ENCODE measurements at places on chromosomes 4 and X.

- DNase-seq: no peak
These were observed 43.9 kb upstream of the GC start for GRCh38 chr4:71827826-71828225.

DNA sequence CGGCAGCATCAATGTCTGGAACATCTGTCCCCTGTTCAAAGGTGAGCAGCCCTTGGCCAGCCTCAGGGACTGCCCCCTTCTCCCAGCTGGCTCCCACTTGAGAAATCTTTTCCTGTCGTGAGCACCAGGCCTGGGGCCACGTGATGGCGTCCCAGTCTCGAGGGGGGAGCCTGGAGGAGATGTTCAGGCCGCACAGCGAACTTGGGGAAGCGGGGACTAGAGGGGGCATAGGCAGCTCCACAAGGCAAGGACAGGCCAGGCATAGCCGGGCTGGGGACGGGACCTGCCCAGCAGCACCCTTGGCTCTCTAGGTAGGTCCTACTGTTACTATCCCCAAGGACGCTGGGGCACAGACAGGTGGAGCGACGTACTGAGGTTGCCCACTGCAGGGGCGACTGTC is 2.7 kb downstream of the SLC6A8 start:
- no peak for DNase-seq

GRCh38 chr4:110489901-110490508 is 14.1 kb downstream of the ENPEP start:
- DNase-seq: no peak

GRCh38 chr4:17385403-17385802 is 126.5 kb downstream of the QDPR start:
- peak; percentile 68 for DNase-seq

GRCh38 chr4:56979421-56980072 is 851 bp downstream of the POLR2B start:
- no peak for DNase-seq

GRCh38 chrX:47191331-47191730 is 2.3 kb upstream of the UBA1 start:
- no peak for DNase-seq

- DNase-seq: no peak
These were observed 115.4 kb downstream of the AFAP1 start for GRCh38 chr4:7824218-7824617.

DNA sequence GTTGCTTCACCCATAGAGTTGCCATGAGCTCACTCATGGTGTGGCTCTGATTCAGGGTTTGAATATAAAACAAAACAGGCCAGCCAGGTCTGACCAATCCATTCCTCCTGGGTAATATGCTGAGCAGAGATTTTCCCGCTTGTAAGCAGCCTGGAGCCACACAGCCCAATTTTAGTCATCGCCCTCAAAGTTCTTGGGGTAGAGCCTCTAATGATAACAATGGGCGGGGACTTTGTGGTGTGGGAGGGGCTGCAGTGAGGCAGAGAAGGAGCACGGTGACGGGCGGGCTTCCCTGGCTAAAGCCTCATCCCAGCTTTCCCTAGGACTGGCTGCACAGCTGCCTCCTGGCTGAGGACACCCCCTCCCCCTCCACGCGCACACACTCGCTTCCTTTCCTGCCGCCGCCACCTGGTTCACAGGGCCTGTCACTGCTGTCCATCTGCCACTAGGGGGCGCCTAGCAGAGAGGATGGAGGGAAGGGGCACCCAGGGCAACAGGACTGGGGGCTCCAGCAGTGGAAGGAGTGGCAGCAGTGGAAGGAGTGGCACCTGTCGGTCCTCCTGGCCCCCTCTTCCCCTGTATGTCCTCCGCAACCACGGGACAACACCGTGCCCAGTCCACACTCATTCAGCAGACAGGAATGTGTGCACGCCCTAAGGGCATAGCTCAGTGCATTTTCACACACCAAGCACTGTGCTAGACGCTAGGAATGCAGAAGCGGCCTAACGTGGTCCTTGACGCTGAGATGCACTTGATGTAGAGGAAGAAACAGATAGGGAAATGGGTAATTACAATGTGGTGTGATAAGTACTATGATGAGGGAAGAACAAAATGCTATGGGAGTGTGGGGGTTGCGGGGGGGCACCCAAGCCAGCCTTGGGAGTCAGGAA is 26.8 kb downstream of the PRPS1 start:
- DNase-seq: no peak

DNA sequence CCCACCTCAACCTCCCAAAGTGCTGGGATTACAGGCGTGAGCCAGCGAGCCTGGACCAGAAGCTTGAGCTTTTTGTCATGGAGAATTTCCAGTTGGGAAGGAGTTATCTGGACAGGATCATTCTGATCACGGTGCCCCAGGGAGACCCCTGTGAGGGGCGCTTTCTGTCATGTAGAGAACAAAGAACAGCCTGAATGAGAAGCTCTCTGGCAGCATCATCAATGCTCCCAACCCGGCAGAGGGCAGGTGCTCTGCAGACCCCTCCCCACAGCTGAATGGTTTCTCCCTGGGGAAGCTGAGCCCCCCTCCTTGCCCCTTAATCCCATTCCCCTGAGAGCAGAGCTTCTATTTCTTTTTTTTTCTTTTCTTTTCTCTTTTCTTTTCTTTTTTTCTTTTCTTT is 7.3 kb upstream of the CSF2RA start:
- DNase-seq: no peak

- no peak for DNase-seq
These were observed 139.0 kb downstream of the ATP10D start for GRCh38 chr4:47624031-47624441.

DNA sequence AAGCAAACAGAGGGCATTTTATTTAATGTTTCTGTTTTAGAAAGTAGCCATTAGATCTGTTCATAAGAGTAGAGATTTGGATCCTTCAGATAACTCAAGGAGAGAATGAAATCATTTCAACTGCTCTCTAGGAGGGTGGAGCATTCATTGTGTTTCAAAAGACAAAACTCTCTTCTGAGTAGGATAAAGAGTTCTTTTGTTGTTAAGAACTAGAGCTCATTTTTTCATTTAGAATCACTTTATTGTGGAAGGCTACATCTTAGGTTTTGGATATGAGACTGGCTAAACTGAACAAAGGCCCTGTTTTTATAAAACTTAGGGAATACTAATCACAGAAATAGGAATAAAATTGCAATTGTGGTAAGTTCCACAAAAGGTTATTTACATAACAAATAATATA is 193.9 kb upstream of the PCDH10 start:
- DNase-seq: peak; percentile 94

GRCh38 chrX:41982953-41983352 is 59.6 kb upstream of the CASK start:
- no peak for DNase-seq

DNA sequence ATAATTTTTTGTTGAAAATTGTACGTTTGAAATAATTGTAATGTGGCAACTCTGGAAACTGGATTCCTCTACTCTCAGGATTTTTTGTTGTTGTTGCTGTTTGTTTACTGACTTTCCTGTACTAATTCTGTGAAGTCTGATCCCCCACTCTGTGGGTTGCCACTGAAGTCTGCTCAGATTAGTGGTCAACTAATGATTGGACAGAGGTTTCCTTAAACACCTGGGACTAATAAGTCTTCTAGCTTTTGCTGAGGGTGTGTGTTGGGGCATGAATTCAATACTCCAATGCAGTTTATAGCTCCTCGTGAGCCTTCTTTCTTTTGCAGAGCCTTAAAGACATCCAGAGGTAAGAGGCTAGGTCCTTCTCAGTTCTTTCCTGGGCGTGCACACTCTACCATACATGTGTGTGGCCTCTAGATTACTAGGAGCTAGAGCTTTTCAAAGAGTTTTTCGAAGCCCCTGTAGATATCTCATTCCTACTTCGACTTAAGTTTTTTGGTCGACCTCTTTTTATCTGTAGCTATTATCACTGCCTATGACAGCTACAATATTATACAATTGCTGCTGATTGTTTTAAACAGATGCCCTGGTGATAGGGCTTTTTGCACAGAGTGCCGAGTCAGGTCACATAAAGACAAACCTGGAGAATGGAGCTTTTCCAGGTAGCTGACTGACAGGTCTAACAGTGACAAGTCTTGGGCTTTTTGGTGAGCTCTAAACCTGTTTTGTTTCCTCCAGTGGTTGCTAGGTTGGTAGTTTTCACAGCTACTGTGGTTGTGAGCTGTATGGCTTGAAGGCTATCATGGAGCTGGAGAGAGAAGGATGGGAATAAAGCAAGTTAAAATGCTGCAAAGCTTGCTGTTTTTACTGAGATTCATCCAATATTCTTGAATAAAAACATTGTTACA is 34.0 kb downstream of the BMP2K start:
- DNase-seq: no peak

- no peak for DNase-seq
These were observed 67.0 kb upstream of the CXorf51A start for GRCh38 chrX:146881521-146881920.

GRCh38 chr4:93764639-93765246 is 63.8 kb upstream of the ATOH1 start:
- DNase-seq: peak; percentile 70

DNA sequence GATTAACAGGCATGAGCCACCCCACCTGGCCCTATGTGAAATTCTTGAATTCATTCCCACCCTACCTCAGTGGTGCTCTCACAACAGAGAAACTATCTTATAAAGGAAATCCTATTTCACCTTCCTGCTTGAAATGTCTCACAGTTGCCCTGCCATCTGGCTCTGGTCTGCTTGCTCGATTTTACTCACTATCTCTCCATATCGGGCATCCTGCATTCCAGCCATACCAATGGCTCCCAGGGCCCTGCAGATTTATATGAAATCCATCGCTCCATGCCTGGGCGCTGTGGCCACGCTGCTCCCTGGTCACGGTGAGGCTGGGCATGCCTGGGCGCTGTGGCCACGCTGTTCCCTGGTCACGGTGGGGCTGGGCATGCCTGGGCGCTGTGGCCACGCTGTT is 15.8 kb downstream of the SORBS2 start:
- no peak for DNase-seq

- peak; percentile 32 for DNase-seq
These were observed 46.5 kb upstream of the HMX1 start for GRCh38 chr4:8917868-8918783.

GRCh38 chr4:159281771-159282170 is 178.9 kb downstream of the RAPGEF2 start:
- no peak for DNase-seq

GRCh38 chr4:4754641-4755040 is 104.8 kb upstream of the MSX1 start:
- no peak for DNase-seq

DNA sequence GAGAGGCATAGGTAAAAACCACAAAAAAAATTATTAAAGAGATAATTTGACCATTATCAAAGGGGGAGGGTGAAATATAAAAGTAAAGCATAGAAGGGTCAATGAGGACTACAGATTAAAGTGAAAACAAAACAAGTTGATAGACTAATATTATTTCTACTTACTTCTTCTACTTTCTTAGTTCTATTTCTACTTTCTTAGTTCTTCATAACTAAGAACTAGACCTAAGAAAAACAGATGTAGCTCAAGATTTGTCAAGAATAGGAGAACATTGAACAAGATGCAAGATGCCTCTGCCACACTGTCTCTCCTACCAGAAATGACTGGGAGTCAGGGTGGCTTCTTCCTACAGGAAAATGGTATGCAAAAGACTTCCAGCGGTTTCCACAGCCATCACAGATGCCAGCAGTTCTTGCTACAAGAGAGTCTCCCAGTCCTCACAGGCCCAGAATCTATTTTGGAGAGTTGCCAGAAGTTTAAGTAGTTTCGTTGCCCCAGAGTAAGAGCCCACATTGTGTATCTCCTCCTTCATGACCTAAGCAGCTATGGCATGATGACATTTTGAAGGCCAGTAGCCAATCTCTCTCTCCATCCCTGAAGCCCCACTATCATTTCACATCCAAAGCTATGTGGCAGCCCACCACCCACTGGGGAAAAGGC is 42.9 kb upstream of the DDX60 start:
- DNase-seq: no peak

- DNase-seq: no peak
These were observed 261.5 kb upstream of the FTHL17 start for GRCh38 chrX:31333165-31333831.

- DNase-seq: no peak
These were observed 149.9 kb downstream of the ARSF start for GRCh38 chrX:3191201-3191600.

GRCh38 chr4:84317513-84317912 is 181.6 kb downstream of the NKX6-1 start:
- no peak for DNase-seq

DNA sequence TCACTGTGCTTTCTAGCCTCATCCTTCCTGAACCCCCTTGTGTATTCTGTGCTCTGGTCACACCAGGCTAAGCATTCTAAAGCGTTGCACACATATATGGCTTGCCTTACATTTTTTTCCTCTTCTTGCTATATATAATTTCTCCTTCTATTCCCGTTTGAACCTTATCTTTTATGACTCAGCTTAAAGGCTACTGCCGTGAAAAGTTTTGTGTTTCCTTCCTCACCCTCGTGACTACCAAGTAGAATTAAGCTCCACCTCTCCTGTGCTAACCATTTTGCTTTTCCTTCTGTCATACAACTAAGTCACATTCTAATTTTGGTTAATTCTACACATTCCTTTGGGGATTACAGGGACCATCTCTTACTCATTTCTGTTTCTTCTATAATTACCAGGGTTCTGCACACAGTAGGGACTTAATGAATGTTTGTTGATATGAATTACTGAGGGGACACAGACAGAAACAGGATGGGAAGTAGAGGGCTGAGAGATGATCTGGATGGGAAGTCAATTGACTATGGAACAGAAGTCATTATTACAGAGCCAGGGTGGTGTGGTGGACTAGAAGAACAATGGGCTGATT is 67.1 kb downstream of the DOCK11 start:
- no peak for DNase-seq

- no peak for DNase-seq
These were observed 464.3 kb downstream of the PPARGC1A start for GRCh38 chr4:23425570-23425969.

- peak; percentile 84 for DNase-seq
These were observed 646 bp upstream of the FAM3A start for GRCh38 chrX:154516656-154517100.

DNA sequence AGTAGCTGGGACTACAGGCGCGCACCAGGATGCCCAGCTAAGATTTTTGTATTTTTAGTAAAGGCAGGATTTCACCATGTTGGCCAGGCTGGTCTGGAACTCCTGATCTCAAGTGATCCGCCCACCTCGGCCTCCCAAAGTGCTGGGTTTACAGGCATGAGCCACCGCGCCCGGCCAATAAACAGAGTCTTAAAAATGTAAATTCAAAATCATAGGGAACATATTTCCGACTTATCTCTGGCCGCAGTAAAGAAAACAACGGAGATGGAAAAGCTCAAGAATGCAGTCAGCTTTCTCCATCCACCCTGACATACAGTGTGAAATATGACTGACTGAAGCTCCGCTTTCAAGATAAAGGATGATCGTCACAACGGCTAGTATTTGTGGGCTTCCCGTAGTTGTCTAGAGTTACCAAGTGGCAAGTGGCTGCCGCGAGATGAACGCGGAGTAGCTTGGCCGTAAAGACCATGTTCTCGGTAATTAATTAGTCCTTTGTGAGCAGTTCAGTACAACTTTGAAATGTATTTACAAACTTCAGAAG is 495.1 kb upstream of the FAT1 start:
- DNase-seq: no peak

GRCh38 chr4:37693450-37694190 is 7.4 kb upstream of the RELL1 start:
- DNase-seq: no peak

Measured in pons (tissue), 1 donor.